Stimulated activated naive B cell treated with anti-CD40 and anti-IgM and Interleukin-4, amounts not matched to agents 10 μg/mL and 1 μg/mL and 100 μg/mL, for 72 hours (primary cell): ENCODE measurements at places on chromosomes 7 and 10.

DNA sequence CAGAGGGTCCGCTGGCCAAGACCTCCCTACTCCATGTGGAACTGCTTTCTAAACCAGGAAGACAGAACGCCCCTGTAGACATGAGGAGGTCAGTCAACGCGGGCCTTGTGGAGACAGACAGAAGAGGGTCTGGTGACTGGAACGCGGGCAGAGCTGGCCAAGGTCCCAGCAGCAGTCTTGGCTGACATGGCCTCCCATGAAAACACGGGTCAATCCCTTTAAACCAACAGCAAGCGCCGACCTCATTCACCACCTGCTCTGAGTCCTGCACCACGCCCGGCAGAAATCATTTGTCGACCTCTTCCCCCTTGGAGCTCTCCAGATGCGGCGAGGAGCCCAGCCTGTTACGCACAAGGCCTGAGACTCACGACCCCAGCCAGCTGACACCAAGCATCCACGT is 78.5 kb downstream of the ZRANB1 start:
- H3K27me3 ChIP-seq: no peaks in the 10 kb centered on the region
- H3K27ac ChIP-seq: no peak overlapping the region
- H3K36me3 ChIP-seq: peaks cover 4% of the 10 kb centered on the region
- no peak overlapping the region for H3K4me3 ChIP-seq
- no peak for DNase-seq
- H3K4me1 ChIP-seq: peaks cover 6% of the 10 kb centered on the region

- no peaks in the 10 kb centered on the region for H3K4me1 ChIP-seq
- DNase-seq: no peak
- no peaks in the 10 kb centered on the region for H3K27me3 ChIP-seq
- H3K36me3 ChIP-seq: no peaks in the 10 kb centered on the region
- no peak overlapping the region for H3K4me3 ChIP-seq
These were observed 957.2 kb upstream of the GHITM start for GRCh38 chr10:83182076-83182475.

DNA sequence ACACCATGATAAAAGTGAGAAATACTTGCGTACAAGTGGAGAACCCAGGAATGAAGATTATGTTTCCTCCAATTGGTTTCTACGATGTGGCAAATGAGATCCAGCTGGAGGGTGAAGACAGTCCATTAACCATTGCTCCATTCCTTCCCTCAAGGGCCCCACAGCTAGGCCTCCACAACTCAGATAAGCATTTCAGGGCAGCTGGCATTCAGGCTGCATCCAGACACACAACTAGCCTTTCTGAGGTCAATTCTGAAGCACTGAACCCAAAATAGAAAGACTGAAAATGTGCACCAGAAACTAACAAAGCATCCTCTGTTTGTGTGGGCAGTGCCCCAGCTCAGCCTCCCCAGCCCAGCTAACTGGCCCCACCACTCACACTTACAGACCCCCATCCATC is 94.8 kb downstream of the GSAP start:
- H3K4me1 ChIP-seq: peaks cover 3% of the 10 kb centered on the region
- H3K27me3 ChIP-seq: no peaks in the 10 kb centered on the region
- no peak overlapping the region for H3K27ac ChIP-seq
- no peak for DNase-seq
- H3K36me3 ChIP-seq: peaks cover 39% of the 10 kb centered on the region

DNA sequence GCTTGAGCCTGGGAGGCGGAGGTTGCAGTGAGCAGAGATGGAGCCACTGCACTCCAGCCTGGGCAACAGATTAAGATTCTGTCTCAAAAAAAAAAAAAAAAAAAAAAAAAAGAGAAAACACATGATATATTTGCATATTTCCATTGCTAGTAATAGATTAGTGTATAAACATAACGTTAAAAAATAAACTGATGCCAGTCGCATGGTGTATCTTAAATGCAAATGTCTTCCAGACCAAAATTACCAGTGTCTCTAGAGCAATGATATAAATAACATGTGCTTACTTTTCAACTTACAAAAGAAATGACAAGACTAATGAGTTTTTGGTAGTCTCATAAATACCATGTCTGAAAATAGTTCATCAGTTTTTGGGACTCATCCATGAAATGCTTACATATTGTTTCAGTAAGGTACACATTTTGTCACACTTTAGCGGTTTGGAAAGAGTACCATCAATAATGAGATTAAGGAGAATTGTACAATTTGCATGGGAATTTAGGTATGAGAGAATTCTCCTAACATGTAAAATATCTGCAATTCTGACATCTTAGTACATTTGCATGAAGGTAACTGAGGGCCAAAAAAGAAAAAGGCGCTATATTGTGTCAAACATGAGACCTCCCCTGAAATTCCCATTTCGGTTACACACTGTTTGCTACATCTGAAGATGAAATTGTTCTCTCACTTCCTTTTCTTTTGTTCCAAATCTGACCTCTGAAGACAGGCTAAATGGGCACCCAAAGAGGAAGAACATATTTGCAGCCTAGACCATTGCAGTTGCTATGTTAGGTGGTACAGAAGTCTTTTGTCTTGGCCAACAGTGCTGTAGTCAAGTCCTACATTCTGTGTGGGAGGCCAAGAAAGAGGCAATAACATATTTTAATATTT is 51.5 kb upstream of the PIP4K2A start:
- DNase-seq: peak; percentile 6
- peaks cover 51% of the 10 kb centered on the region for H3K4me1 ChIP-seq
- H3K36me3 ChIP-seq: peaks cover 4% of the 10 kb centered on the region
- H3K27ac ChIP-seq: no peak overlapping the region

DNA sequence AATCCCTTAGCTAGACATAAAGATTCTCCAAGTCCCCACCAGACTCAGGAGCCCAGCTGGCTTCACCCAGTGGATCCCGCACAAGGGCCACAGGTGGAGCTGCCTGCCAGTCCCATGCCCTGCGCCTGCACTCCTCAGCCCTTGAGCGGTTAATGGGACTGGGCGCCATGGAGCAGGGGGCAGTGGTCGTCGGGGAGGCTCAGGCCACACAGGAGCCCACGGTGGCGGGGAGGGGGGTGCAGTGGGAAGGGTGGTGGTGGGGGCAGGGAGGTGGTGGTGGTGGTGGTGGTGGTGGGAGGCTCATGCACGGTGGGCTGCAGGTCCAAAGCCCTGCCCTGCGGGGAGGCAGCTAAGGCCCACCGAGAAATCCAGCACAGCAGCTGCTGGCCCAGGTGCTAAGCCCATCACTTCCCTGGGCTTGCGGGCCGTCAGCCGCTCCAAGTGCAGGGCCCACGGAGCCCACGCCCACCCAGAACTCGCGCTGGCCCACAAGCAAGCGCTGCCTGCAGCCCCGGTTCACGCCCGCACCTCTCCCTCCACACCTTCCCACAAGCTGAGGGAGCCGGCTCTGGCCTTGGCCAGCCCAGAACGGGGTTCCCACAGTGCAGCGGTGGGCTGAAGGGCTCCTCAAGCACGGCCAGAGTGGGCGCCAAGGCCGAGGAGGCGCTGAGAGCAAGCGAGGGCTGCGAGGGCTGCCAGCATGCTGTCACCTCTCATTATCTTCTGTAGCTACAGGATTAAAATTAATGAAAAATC is 732.5 kb upstream of the POM121L12 start:
- no peak overlapping the region for H3K4me3 ChIP-seq
- no peaks in the 10 kb centered on the region for H3K36me3 ChIP-seq
- no peaks in the 10 kb centered on the region for H3K27me3 ChIP-seq
- no peak overlapping the region for H3K27ac ChIP-seq

- no peaks in the 10 kb centered on the region for H3K27me3 ChIP-seq
- H3K27ac ChIP-seq: no peak overlapping the region
These were observed 77.3 kb downstream of the CDC14C start for GRCh38 chr7:49001610-49002033.

- H3K36me3 ChIP-seq: no peaks in the 10 kb centered on the region
- H3K4me3 ChIP-seq: no peak overlapping the region
- no peaks in the 10 kb centered on the region for H3K4me1 ChIP-seq
These were observed 355.3 kb downstream of the PAXIP1 start for GRCh38 chr7:154647625-154648024.

DNA sequence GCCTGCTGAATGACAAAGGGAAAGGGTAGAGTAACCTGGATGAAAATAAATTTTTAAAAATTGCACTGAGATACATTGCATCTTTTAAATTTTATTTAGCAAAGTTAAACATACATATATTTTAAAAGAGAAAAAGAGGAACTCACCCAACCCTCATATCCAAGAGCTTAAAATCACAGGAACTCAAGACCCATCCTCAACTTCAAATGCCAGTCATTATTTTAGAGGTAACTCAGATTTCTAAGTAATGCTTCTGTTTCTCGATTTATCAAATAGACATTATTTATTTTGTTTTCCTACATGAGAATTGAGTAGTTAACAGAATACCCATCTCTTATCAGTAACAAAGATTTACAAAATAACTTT is 32.4 kb upstream of the KMT2E start:
- peaks cover 64% of the 10 kb centered on the region for H3K4me1 ChIP-seq
- peak overlapping the region; percentile 20 for H3K27ac ChIP-seq
- H3K4me3 ChIP-seq: no peak overlapping the region
- DNase-seq: no peak

- peak overlapping the region; percentile 35 for H3K4me3 ChIP-seq
- DNase-seq: no peak
- peak overlapping the region; percentile 63 for H3K27ac ChIP-seq
These were observed 48.5 kb downstream of the AMZ1 start for GRCh38 chr7:2736411-2736914.

GRCh38 chr10:78870458-78870857 is 198.3 kb upstream of the ZMIZ1 start:
- no peak overlapping the region for H3K27ac ChIP-seq
- no peaks in the 10 kb centered on the region for H3K4me1 ChIP-seq
- no peak for DNase-seq
- H3K4me3 ChIP-seq: no peak overlapping the region

- H3K36me3 ChIP-seq: peaks cover 3% of the 10 kb centered on the region
- peak overlapping the region; percentile 92 for H3K27ac ChIP-seq
These were observed 2.3 kb upstream of the CREB5 start for GRCh38 chr7:28409716-28410627.

DNA sequence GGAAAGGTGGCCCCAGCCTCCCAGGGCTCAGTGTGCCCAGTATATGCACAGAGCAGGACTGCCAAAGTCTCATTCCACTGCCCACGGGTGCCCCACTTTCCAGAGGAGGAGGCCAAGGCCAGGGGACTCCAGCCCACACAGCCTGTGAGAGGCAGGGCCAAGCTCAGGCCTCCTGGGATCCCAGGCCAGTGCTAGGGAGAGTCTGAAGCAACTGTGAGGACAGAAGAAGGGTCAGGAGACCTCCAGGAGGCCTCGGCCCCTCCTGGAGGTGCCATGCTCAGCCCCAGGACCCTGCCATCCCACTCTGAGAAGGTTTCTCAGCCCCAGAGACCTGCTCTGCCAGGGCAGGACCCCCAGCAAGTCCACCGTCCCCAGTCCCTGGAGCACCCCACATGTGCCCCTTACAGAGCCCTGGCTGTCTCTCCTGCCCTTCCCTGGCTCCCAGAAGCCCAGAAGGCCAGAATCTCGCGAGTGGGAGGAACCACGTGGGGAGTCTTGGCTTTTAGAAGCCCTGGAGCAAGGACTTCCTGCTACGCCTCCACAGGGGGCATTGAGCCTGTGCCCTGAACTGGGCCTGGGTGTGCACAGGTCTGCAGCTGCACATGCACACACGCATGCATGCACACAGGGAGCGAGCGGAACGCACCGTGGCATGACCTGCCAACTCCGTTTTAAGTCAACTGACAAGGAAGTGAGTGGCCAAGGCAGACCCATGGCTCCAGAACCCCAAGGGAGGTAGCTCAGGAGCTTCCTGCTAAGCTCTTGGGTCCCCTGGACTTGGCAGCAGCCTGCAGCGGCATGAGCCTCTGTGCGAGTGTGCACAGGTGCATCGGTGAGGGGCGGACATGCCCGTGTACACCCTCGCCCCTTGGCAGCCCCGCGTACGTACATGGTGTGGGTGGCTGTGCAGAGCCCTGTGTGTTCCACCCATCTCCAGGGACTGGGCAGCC is 33.6 kb downstream of the ZCCHC24 start:
- no peaks in the 10 kb centered on the region for H3K36me3 ChIP-seq
- H3K27ac ChIP-seq: no peak overlapping the region
- peaks cover 5% of the 10 kb centered on the region for H3K27me3 ChIP-seq
- H3K4me1 ChIP-seq: peaks cover 12% of the 10 kb centered on the region
- no peak for DNase-seq
- no peak overlapping the region for H3K4me3 ChIP-seq

GRCh38 chr10:74543276-74543675 is 283.1 kb upstream of the KAT6B start:
- DNase-seq: no peak
- no peaks in the 10 kb centered on the region for H3K27me3 ChIP-seq
- H3K4me1 ChIP-seq: peaks cover 4% of the 10 kb centered on the region
- peaks cover 12% of the 10 kb centered on the region for H3K36me3 ChIP-seq
- H3K4me3 ChIP-seq: no peak overlapping the region
- H3K27ac ChIP-seq: no peak overlapping the region

GRCh38 chr10:12018438-12019282 is 23.9 kb downstream of the UPF2 start:
- H3K4me3 ChIP-seq: no peak overlapping the region
- peaks cover 6% of the 10 kb centered on the region for H3K4me1 ChIP-seq
- H3K36me3 ChIP-seq: peaks cover 13% of the 10 kb centered on the region
- DNase-seq: no peak
- no peak overlapping the region for H3K27ac ChIP-seq
- no peaks in the 10 kb centered on the region for H3K27me3 ChIP-seq

GRCh38 chr7:125136341-125136740 is 206.7 kb upstream of the POT1 start:
- no peak overlapping the region for H3K4me3 ChIP-seq
- no peak overlapping the region for H3K27ac ChIP-seq
- H3K4me1 ChIP-seq: no peaks in the 10 kb centered on the region

- no peak for DNase-seq
- H3K27me3 ChIP-seq: no peaks in the 10 kb centered on the region
- no peaks in the 10 kb centered on the region for H3K4me1 ChIP-seq
- H3K36me3 ChIP-seq: peaks cover 23% of the 10 kb centered on the region
- no peak overlapping the region for H3K27ac ChIP-seq
These were observed 36.7 kb upstream of the EFCAB10 start for GRCh38 chr7:105618016-105618296.

DNA sequence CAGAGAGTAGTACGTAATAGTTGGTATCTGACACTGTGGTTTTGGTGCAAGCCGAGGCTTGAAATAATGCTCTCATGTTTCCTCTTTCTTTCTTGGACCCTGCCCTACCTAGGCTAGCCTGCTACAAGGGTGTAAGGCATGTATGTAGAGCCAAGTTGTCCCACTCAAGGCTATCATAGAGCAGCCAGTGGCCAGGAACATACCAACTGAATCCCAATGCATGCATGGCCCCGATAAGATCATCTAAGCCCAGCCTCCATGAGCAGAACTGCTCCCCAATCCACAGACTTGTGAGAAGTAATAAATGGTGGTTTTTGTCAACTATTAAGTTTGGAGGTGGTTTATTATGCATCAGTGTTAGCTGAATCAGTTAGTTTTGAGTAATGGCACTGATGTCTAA is 250.2 kb downstream of the SH2D4B start:
- no peaks in the 10 kb centered on the region for H3K4me1 ChIP-seq
- DNase-seq: no peak
- H3K27me3 ChIP-seq: peaks cover 10% of the 10 kb centered on the region
- no peaks in the 10 kb centered on the region for H3K36me3 ChIP-seq

GRCh38 chr10:132865171-132865631 is 77.2 kb downstream of the CFAP46 start:
- no peak for DNase-seq
- no peaks in the 10 kb centered on the region for H3K36me3 ChIP-seq
- H3K4me1 ChIP-seq: no peaks in the 10 kb centered on the region
- no peak overlapping the region for H3K27ac ChIP-seq
